AG10803 (cell line): ENCODE measurements at places on chromosomes 12 and 14.

- peak; percentile 57 for DNase-seq
These were observed 179.2 kb upstream of the DCN start for GRCh38 chr12:91361864-91362263.

DNA sequence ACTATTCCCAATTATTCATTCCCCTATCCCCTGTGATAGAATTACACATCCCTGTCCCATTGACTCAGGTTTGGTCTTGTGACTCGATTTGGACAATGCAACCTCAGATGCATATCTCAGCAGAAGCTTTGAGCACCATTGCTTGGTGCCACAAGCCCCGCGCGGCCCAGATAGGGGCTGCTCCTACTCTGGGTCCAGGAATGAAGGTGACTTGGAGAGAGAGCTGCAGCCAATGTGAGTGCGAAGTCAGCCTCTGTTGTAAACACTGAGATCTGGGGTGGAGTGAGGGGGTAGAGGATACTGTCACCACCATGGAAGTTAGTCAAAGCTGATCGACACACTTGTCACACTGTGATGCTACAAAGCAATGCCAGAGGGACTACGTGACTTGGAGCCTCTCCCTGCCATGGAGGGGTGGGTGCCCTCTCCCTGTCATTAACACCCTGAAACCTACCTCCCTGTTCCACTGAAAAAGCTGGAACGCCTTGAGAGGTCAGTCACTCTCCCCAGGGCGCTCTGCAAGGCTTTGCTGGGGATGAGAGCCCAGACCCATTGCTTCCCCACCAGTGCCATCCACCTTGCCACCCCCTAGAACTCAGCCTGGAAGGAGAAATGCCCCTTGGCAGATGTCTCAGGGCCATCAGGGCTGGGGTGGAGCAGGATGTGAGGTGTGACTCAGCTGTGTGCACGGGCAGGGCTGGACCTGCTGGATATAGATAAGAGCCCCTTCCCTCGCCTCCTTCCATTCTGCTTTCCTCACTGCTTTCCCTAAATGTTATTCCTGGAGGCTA lies 6.6 kb upstream of the PLEK2 start:
- no peak for DNase-seq

DNA sequence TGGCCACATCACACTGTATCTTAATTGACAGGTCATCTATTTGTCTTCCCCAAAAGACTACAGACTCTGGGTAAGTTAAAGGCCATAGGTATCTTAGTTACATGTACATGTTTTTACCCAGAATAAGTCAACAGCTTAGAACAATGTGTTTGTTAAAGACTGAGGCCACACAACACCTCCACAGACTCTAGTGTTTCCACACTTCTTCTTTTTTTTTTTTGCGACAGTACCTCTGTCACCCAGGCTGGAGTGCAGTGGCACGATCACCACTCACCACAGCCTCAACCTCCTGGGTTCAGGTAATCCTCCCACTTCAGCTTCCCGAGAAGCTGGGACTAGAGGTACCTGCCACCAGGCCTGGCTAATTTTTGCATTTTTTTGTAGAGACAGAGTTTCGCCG lies 1.3 kb downstream of the GPN3 start:
- no peak for DNase-seq

- DNase-seq, result no peak
These were observed 798 bp downstream of the CELA1 start for GRCh38 chr12:51345681-51346080.
